Breast epithelium (tissue), 4 donors: ENCODE measurements at places on chromosomes 7 and 10. TPM values are rescaled to one million over a fixed set of nuclear protein-coding genes. Genes with fewer than 3 reads are reported as not detected.
A peak's percentile ranks its signal among the peaks of the same experiment; 100 is the strongest.

Gene IL2RA
- 0.88 TPM for total RNA-seq

Gene ITGB1
- total RNA-seq: 438 TPM

Gene KAZALD1
- 2.8 TPM for total RNA-seq

Gene NEURL1
- 0.33 TPM for total RNA-seq

Gene FXYD4
- not detected for total RNA-seq

Gene CFAP69
- 13.0 TPM for total RNA-seq

Gene COL17A1
- total RNA-seq: 56.1 TPM

Gene AGBL3
- 5.1 TPM for total RNA-seq

Gene ANKRD22
- 0.59 TPM for total RNA-seq

Gene ANKRD30A
- total RNA-seq: 216 TPM

Gene ODAD2
- 0.33 TPM for total RNA-seq

Gene SLC26A4
- 0.48 TPM for total RNA-seq

Gene CLDN3
- total RNA-seq: not detected

Gene CCDC7
- 34.7 TPM for total RNA-seq

Gene BUD31
- total RNA-seq: 65.4 TPM

DNA sequence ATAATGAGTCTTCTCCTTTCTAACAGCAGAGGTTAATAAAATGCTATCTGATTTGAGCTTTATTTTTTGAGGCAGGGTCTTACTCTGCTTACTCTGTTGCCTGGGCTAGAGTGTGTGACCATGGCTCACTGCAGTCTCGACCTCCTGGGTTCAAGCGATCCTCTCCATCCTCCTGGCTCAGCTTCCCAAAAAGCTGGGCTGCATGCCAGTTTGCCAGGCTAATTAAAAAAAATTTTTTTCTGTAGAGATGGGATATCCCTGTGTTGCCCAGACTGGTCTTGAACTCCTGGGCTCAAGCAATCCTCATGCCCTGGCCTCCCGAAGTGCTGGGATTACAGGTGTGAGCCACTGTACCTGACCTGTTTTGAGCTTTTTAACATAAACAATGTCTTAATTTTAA, 56.7 kb downstream of the SCD start:
- DNase-seq: no peak

- no peak for DNase-seq
Measured at GRCh38 chr7:99386584-99387238, 12.2 kb downstream of the ARPC1B start.

DNA sequence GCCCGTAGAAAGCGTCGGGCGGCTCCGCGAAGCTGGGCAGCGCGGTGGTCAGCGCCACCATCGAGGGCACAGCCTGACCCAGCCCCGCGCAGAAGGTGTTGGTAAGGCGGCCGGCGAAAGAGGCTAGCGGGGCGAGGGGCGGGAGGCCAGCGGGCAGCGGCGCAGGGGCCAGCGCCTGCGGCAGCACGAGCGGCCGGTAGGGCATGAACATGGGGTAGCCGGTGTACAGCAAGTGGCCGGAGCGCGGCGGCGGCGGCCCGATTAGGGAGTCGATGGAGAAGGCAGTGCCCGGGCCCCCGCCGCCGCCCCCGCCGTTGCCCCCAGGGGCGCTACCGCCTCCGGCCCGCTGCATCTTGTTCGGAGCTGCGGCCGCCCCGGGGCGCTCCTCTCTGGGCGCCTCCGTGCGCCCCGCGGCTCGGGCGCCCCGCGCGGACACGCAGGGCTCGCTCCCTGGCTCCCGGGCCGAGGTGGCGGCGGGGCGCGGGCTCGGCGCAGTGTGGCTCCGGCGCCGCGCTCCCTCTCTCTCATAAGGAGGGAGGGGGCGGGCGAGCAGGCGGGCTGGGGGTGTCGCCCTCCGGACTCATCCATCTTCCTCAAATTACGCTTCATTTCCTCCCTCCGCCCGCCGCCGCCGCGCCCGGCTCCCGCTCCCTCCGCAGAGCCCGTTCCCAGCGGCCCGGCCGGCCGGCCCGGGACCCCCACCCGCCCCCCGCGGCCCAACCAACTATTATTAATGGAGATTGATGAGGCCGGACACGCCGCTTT, at the start of gene GBX1:
TSS of gene GBX1 (minus strand) at position 498 of the 765 bp plus-strand sequence. CDS start at position 352, 146 bp downstream.
- no peak for DNase-seq

DNA sequence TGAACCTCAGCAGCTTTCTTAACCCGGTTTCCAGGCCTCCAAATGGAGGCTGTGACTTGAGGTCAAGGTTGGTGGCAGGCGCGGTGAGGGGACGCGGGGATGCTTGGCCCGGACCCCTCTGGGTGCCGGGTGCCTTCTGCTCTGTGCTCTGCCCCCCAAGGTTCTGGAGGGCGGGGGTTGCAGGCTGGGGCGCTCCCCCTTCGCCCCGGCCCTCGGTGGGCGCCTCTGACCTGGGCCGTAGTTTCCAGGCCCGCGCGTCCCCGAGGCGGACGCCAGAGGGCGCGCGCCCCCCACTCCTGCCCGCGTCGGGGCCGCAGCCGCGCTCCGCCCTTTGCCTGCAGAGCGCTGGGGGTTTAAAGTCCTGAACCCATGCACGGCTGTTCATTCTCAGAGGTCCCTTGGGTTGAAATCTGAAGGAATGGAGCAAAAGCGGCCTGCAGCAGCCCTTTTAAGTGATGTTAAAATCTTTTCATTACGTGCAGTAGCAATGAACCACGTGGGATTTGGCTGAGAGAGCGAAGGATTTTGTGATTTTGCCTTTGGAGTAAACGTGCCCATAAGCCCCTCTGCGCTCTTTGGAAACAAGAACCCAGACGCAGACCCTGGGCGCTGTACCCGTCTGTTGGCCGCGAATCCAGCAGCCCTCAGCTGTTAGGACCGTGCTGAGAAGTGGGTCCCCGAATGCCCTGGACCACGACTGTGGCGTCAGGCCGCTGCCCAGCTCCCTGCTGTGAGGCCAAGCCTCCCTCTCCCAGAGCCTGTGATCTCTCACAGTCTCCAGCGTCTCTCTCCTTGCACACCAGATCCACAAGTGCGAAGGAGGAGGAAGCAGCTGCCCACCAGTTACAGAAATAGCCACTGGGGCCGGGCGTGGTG, 135.0 kb downstream of the ACTR3B start:
- DNase-seq: no peak

GRCh38 chr10:116105264-116105663, 167.7 kb downstream of the GFRA1 start:
- DNase-seq: no peak

DNA sequence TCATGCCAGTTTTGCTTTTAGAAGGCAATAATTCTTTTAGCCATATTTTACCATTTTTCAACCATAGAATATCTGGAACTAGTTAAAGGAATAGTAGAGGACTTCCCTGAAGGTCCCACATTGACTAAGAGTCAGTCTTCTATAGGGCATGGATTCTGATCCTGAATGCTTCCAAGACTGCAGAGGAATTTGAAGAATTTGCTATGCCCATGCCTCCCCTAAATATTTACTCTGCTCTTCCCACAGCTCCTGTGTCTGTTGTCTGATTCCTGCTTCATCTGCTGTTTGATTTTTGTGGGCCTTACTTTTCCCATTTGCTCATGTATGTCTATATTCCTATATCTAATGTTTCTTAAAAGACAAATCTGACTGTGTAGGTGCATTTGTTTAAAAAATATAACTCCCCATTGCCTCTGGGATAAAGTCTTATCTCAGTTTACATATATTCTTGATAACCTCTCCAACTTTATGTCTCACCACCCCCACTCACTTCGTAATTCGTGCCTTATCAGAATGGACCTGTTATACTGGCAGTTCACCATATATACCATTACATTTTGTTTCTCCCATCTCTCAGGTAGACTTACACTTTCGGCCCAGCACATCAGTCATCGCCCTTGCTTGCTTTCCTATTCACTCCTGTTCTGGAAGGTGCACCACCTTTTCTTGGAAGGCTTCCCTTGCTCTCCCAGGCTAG, 33.9 kb downstream of the LRRC4 start:
- no peak for DNase-seq

- no peak for DNase-seq
Measured at GRCh38 chr7:81236560-81236959, 317.7 kb upstream of the SEMA3C start.

GRCh38 chr10:114879093-114879492, 57.5 kb downstream of the FHIP2A start:
- DNase-seq: no peak

DNA sequence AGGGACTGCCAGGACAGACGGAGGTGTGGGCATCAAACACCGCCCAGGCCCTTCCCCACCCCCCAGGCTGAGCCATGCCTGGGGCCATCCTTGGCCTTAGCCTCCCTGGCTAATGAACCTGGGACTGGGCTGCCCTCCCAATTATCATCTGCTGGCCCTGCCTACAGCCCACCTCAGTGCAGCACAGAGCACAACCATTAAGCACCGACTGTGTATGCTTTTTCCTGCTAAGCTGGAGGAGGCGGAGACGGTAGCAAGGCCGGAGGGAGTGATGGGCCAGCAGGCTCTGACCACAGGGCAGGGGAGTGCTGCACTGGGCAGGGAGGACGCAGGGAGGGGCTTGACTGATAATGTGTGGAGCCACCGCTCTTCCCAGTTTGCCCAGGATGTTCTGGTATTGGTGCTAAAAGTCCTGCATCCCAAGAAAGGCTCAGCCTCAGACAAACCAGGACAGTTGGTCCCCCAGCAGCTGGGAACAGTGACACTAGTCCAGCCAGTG, 72.0 kb downstream of the C10orf143 start:
- peak; percentile 33 for DNase-seq

DNA sequence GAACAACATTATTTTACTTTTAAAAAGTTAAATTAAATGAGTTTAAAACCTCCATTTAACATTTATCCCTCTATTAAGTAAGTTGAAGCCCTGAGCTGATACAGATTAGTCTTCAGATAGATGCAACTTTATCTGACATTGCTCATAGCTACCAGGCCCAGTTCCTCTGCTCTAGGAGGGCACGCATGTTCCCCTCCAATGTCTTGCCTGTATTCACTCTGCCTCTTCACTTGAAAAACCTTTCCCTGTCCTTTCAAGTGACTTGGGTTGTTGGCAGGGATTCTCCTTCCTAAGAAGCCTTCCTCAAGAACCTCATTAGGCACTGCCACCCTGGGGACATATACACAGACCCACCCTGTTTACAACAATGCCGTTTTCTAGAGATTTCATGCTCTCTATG, 270.4 kb downstream of the RELN start:
- no peak for DNase-seq

- DNase-seq: no peak
Measured at GRCh38 chr7:93779115-93779514, 111.4 kb downstream of the TFPI2 start.

GRCh38 chr7:101681170-101682007, 52.3 kb upstream of the MYL10 start:
- DNase-seq: peak; percentile 23

GRCh38 chr7:25951414-25952260, 200.4 kb upstream of the NFE2L3 start:
- DNase-seq: no peak

GRCh38 chr10:10687751-10688150, 329.9 kb upstream of the CELF2 start:
- no peak for DNase-seq

GRCh38 chr10:26931223-26931622, 70.5 kb upstream of the ABI1 start:
- DNase-seq: no peak

- DNase-seq: no peak
Measured at GRCh38 chr7:118218413-118219156, 5.9 kb upstream of the ANKRD7 start.

GRCh38 chr7:128164061-128164954, 76.8 kb upstream of the LEP start:
- no peak for DNase-seq

DNA sequence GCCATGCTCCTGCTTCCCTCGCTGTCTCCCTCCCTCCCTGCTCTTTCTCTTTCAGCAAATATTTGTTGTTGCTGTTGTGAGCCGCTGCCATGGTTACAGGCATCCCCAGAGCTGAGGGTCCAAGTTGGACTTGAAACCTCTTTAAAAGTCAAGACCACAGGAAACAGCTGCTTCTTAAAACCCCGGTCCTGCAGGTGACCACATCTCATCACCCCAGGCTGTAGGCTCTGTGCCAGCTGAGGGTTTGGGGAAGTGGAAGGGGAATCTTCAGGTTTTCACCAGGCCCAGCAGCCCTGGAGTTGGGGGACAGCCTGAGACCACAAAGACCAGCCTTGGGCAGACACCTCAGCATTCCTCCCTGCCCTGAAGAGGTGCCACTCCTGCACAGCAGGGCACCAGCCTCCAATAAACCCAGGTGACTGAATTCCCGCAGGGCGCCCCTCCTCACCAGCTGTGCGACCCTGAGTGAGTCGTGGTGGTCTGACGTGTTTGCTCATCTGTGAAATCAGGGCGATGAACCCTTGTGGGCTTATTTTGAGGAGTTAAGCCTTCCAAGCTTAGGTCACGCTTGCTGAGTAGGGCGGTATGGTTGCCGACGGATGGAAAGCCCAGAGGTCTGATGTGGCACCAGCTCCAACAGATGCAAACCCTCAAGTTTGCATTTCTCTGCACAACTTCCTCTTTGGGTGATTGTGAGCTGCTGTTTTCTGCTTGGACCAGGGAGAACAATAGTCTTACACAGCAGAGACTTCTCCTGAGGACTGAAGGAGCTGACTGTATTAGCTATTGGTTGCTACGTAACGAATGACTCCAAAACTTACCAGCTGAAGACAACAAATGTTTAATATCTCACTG, 24.8 kb downstream of the NPTX2 start:
- DNase-seq: no peak

- DNase-seq: no peak
Measured at GRCh38 chr10:31778627-31779026, 150.0 kb downstream of the ARHGAP12 start.

GRCh38 chr7:27148756-27149641, 1.4 kb upstream of the HOXA6 start:
- DNase-seq: peak; percentile 42

- DNase-seq: no peak
Measured at GRCh38 chr7:131072505-131073091, 255.1 kb upstream of the MKLN1 start.

GRCh38 chr10:86411281-86411841, 44.8 kb upstream of the GRID1 start:
- no peak for DNase-seq

GRCh38 chr10:21363731-21364104, 161.8 kb downstream of the SKIDA1 start:
- peak; percentile 67 for DNase-seq

DNA sequence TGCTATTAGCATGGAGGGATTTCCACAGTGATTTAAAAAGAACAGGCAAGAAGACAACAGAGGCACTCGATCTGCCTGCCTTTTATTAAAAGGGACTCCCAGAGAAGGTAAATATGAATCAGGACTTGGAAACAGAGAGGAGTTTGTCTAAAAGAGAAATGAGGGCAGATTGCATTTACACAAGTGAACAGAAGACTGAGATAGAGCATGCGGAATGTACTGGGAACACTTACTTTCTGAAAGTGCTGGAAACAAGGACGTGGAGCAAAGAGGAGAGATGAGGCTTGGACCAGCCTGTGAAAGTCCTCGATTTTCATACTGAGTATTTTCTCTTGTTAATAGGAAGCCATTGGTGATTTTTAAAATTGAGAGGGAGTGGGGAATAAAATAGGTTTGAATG, 35.7 kb downstream of the MEOX2 start:
- DNase-seq: no peak
